Thyroid gland (tissue), 4 donors: ENCODE measurements at places on chromosomes 6 and 20. TPM values are rescaled to one million over a fixed set of nuclear protein-coding genes. Genes with fewer than 3 reads are reported as not detected.

Gene GSTA3
- not detected for total RNA-seq

- DNase-seq = no peak
Measured at GRCh38 chr20:17061715-17062114, 165.1 kb upstream of the PCSK2 start.

- DNase-seq = no peak
Measured at GRCh38 chr20:43363506-43363905, 94.2 kb upstream of the SRSF6 start.

- peak; percentile 6 for DNase-seq
Measured at GRCh38 chr6:6225885-6226529, 94.5 kb downstream of the F13A1 start.

- DNase-seq = peak; percentile 14
Measured at GRCh38 chr6:159720708-159721107, 6.6 kb upstream of the WTAP start.

Gene ZSCAN23
- 8.2 TPM for total RNA-seq

DNA sequence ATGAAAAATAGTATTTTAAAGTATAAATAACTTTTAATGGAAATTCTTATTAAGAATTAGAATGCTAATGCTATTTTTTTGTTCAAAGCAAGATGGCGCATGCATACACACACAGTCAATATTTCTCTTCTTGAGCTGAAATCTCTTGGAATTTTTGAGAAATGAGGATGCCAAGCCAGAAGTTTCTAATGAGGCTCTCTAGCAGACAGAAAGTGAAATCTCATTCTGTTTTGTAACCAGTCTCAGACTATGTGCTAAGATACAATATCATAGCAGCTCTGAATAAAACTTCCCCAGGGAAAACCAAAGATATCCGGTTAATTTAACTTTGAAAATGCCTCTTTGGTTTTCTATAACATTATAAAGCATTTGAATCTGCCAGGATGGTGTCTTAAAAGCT, 97.2 kb upstream of the HDAC2 start:
- no peak for DNase-seq

Gene ZNF311
- total RNA-seq = 2.0 TPM

GRCh38 chr6:139917951-139918630, 543.6 kb upstream of the CITED2 start:
- DNase-seq = no peak

- DNase-seq = peak; percentile 21
Measured at GRCh38 chr6:125904871-125905270, 51.7 kb upstream of the HINT3 start.

DNA sequence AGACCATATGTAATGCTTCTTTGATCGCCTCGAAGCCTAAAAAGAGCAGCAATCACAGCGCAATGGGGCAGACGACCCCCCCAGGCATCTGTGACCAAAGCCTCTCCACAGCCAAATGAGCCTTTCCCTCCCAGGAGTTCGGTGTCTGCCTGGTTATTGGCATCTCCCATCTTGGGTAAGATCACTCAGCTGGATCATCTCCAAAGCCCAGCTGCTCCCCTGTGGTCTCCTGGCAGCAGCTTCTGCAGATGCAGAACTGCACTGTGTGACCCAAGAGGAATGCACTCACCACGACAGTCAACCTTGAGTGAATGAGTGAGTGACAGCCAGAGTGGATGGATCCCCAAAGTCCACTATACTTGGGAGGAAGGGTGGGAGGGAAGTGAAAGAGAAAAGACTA, 44.8 kb upstream of the IYD start:
- peak; percentile 76 for DNase-seq

DNA sequence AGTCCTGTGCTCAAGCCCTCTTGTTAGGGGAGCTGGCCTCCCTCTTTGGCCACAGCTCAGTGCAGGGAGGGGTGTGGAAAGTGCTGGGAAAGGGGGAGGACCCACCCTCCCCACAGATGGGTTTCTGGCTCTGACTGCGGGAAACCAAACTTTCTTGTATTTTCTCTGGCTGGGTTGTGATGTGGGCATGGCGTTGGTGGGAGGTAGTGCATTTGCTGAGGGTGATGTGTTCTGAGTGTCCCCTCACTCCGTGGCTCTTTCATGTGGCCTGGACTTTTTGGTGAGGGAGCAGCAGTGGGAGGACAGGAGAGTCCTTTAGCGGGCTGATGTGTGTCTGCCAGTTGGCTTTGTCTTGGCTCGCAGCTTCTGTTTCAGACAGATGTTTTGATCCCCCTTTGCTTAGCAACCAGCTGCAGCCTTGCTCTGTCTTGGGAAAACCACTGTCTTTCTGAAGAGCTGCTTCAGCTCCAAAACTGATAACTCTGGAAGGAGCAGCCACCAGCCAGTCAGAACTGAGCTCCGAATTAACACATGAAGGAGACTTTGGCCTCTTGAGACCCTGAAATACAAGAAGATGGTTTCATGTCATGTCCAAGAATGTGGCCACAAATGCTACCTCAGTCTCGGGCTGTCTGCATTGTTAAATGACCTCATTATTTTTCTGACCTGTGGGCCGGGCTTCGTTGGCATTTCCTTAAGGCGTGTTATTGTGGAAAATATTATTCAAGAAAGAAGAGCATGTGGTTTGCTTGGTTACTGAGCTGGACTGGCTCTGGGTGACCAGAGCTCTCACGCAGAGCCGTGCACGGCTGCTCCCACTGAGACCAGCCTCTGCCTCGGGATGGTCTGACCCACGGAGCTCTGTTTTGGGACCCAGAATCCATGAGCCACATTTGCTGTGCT, 21.5 kb downstream of the SYNJ2 start:
- DNase-seq = no peak

Gene GPANK1
- total RNA-seq = 23.1 TPM

Gene HEY2
- 5.1 TPM for total RNA-seq

- DNase-seq = peak; percentile 47
Measured at GRCh38 chr6:110814102-110815014, 911 bp downstream of the CDK19 start.

Gene GRIK2
- total RNA-seq = 1.4 TPM

DNA sequence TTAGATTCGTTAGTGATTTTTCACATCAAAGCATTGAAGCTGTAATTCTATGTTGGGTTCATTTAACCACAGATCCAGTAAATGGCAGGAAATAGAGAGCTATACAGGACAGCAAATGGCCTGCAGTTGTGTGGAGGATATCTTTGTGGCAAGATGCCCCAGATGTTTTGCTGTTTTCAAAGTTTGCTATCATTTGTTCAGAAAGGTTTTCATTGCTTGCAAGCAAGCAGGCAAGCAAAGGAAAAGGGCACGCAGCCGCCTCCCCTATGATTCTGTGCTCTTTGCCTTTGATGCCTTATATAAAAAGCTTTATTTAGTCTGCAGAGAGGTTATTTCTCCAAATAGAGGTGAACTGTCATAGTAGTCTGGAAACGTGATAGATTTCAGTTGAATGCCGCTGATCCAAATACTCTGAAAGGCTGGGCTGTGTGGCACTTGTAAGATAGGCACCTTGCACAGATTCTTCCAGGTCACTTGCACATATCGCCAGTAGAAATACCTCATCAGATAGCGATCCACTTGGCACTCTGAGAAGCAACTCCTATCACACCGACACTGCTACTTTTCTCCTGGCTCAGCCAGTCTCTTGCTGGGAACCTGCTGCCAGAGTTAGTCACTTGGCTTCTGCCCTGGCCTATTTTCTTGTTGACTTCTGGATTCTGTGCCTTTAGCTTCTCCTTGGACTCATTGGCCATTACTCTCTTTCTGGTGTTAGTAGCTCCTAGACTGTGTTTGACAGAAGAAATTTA, 66.4 kb downstream of the UTRN start:
- no peak for DNase-seq

Gene SYCP2
- 1.9 TPM for total RNA-seq

DNA sequence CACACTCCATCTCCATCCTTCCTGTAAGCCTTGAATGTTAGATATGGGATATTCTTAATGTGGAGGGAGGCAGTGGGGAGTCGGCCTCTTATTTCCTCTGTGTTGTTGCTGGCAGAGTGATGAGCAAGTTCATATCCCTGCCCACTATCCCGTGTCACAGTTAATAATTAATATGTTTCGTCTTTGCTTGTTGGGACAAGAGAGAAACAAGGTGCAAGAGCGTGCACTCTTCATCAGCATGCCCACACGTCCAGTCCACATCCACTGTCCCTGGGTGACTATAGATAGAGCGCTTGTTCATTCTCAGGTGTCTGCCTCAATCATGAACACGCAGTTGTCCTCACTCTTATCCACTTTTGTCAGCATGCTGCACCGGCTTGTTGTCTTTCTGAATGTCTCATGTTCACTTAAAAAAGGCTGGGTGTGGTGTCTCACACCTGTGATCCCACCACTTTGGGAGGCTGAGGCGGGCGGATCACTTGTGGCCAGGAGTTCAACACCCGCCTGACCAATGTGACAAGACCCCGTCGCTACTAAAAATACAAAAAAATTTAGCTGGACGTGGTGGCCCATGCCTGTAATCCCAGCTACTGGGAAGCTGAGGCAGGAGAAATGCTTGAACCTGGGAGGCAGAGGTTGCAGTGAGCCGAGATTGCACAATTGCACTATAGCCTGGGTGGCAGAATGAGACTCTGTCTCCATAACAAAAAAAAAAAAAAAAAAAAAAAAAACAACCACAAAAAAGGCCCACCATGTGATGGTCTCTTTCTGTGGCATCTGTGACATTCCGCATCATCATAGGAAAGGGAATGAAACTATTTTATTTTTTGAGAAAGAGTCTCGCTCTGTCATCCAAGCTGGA, 34.2 kb downstream of the PPP1R3G start:
- no peak for DNase-seq

Gene TGM3
- not detected for total RNA-seq
